Activated naive CD4-positive, alpha-beta T cell treated with anti-CD3 and anti-CD28 coated beads for 36 hours (primary cell): ENCODE measurements at places on chromosomes 12 and 14. TPM values are rescaled to one million over a fixed set of nuclear protein-coding genes. Genes with fewer than 3 reads are reported as not detected.

DNA sequence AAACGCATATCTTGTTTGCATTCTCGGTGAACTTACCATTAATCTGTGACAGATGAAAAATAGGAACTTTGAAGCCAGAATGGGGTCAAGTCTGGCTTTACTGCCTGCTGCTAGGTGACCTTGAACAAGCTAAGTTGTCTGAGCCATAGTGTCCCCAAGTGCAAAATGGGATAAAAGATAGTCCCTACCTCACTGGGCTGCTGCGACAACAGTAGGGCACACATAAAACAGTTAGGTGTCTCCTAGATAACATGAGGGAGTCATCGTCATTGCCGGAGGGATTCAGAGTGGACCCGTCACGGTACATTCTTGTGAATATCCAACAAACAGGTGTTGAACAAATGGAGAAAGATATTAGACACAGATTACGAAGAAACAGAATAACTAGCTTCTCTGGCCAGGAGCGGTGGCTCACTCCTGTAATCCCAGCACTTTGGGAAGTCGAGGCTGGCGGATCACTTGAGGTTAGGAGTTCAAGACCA, 71.2 kb downstream of the NINJ2 start:
- no peaks in the 10 kb centered on the region for H3K36me3 ChIP-seq
- H3K27me3 ChIP-seq: no peaks in the 10 kb centered on the region
- DNase-seq: no peak
- H3K4me1 ChIP-seq: peaks cover 2% of the 10 kb centered on the region
- no peak overlapping the region for H3K27ac ChIP-seq

CLEC7A gene
- not detected for total RNA-seq

- peaks cover 59% of the 10 kb centered on the region for H3K4me1 ChIP-seq
- H3K27ac ChIP-seq: no peak overlapping the region
- H3K4me3 ChIP-seq: no peak overlapping the region
- H3K27me3 ChIP-seq: no peaks in the 10 kb centered on the region
These were observed 152.2 kb downstream of the BTG1 start for GRCh38 chr12:91993287-91994017.

GRCh38 chr12:28568118-28568517, 377.9 kb downstream of the CCDC91 start:
- peaks cover 9% of the 10 kb centered on the region for H3K36me3 ChIP-seq
- no peaks in the 10 kb centered on the region for H3K27me3 ChIP-seq
- H3K27ac ChIP-seq: no peak overlapping the region
- no peak overlapping the region for H3K4me3 ChIP-seq
- no peaks in the 10 kb centered on the region for H3K4me1 ChIP-seq
- DNase-seq: no peak
